NCI-H187 (cell line): ENCODE measurements at places on chromosomes 1 and 21.
A peak's percentile ranks its signal among the peaks of the same experiment; 100 is the strongest.

- no peak for DNase-seq
Observed at GRCh38 chr1:201538612-201539551, at the start of gene NAV1. Gene NAV1, plus strand, starts transcription at chr1:201539127. Its CDS starts 83,758 bp downstream, at chr1:201622885.

DNA sequence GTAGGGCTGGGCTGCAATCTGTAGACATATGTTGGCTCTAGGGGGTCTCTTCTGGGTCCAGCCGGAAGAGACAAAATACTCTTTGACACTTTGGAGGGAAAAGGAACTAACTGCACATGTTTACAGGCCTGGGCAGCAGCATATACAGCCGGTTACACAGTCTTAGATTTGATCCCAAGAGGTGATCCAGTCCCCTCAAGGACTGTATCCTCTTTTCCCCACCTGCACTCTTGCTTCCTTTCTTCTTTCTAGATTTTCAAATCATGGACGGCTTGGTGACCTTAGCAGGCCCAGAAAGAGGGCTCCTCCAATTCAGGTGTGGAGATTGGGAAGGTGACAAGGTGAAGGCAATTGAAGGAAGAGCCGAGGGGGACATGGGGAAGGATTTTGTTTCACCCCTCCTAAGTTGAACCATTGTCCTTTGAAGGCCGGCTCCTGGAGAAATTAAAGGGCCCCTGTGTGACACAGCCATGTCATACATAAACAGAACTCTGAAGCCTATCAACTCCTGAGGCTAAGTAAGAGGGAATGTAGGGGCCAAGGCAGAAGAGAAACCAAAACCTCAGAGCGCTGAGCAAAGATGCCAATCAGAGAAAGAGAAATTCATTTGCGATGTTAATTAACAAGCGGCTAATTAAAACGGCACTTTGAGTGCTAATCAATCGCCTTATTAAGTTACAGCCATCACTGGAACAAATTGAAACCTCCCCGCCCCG, 5.9 kb upstream of the BARHL2 start:
- no peak for DNase-seq

DNA sequence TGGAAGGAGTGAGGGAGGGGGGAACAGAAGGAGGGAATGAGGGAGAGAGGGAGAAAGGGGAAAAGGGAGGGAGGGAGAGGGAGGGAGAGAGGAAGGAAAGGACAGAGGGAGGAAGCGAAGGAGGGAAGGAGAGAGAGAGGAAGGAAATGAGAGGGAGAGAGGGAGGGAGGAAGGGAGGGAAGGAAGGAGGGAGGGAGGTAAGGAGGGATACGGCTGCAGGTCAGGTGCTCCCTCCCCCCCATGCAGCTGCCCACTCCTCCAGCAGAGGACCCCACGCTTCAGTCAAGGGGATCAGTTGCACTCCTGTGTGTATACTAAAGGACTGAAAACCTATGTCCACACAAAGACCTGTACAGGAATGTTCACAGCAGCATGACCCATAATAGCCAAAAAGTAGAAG, 54.8 kb downstream of the CLSTN1 start:
- no peak for DNase-seq

- no peak for DNase-seq
Observed at GRCh38 chr1:15341634-15342407, 67.9 kb upstream of the EFHD2 start.

- DNase-seq, result peak; percentile 31
Observed at GRCh38 chr1:204377800-204378668, 18.3 kb upstream of the PLEKHA6 start.

DNA sequence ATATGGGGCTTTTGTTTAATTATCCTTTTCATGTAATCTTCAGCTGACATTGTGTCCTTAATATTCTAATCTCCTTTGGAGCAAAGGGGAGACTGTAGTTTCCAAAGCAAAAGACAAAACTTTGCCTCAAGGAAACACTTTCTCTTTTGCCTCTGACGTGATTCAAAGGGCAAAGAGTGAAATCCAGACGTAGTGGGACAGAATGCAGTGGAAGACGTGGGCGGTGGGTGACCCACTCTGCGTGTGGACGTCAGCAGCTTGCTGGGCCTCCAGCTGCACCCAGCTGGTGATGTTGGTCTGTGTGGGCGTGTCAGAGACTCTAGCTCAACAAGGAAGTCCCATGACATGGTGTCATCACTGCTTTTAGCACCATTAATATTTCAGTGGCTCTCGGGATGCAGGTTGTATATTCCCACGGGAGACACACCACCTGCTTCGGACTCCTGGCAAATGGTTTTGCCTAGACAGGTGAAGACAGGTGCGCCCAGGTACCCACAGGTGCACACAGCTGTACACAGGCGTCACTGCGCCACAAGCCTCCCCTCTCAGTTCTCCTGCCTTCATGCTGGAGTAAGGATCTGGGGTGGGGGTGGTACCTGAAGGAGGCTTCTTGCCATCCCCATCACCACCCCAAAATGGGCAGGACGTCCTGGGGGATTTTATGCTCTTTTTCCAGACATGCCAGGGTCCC, 292.1 kb upstream of the VAMP3 start:
- DNase-seq, result peak; percentile 82

DNA sequence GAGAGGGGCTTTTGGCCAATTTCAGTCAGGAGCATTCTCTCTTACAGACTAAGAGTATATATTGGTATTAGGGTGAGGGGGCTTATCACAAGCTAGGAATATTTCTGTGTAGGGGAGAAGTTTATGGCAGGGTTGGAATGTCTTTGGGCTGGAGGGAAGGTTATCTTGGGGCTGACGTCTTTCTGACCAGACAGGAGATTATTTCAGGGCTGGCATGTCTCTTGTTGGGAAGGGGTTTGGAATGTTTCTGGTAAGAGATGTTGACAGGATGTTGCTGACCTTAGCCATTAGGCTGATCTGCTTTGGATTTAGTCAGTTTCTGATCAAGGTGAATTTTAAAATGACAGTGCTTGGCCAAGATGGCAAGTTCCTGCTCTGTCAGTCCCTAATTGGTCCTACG, 17.8 kb upstream of the HSD3B1 start:
- DNase-seq, result no peak

GRCh38 chr1:103371234-103371633, 154.3 kb upstream of the RNPC3 start:
- DNase-seq, result no peak

- no peak for DNase-seq
Observed at GRCh38 chr1:162207862-162208261, 138.4 kb downstream of the NOS1AP start.

- no peak for DNase-seq
Observed at GRCh38 chr1:207890136-207890738, 20.7 kb downstream of the CD34 start.

GRCh38 chr1:22089134-22089571, 36.6 kb downstream of the CDC42 start:
- no peak for DNase-seq

DNA sequence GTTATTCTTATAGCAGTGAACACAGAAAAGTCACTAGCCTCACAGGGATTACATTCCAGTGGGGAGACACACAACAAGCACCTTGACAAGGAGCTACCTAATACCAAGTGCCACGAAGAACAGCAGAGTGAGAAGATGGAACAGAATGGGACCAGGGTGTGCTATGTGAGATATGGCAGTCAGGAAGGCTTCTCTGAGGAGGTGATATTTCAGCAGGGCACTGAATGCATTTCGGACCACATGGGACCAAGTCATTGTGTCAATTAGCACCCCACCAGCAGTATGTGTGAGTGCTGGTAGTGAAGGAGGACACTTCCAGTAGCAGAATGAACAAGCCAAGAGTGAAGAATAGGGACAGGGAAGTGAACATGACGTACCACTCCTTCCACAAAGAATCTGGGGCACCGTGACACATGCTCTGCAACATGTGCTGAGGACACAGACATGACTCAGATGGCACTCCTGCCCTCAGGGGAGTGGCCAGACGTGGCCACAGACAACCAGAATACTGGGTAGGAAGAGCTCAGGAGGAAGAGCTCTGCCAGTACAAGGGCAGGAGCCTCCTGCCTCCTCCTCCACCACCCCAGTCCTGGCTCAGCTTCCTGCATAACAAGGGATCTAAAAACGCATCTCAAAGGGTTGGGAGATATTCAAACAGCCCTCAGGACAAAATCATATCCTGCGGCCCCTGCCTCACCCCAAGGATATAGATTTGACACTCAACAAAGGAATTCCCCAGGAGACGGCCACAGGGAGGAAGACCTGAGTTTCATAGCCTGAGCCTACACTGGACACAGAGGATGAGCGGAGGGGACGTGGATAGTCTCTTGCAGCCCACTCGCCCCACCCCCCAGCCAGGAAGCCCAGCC, 102.5 kb downstream of the TRABD2B start:
- no peak for DNase-seq

DNA sequence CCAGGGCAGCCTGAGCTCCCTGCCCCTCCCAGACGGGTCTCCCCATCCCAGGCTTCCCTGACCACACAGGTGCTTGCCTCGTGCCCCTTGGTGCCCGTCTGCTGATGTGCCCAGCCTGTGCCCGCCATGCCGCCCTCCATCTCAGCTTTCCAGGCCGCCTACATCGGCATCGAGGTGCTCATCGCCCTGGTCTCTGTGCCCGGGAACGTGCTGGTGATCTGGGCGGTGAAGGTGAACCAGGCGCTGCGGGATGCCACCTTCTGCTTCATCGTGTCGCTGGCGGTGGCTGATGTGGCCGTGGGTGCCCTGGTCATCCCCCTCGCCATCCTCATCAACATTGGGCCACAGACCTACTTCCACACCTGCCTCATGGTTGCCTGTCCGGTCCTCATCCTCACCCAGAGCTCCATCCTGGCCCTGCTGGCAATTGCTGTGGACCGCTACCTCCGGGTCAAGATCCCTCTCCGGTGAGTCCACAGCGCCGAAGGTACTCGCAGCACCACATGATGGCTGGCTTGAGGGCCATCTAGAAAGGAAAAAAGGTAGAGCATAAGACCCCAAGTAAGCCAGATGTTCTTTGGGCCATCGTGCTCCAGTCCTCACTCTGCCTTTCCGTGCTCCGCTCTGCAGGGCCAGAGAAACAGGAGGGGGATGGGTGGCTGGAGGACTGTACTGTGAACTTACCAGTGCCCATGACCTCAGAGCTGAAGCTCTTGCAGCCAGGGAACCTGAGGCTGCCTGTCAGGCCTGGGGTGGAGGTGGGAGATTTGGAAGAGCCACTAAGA, 1.4 kb downstream of the ADORA1 start:
- DNase-seq, result no peak

GRCh38 chr1:222696741-222697140, 15.6 kb downstream of the AIDA start:
- DNase-seq, result no peak

GRCh38 chr1:107244709-107245500, 104.1 kb downstream of the NTNG1 start:
- no peak for DNase-seq

GRCh38 chr1:94643819-94644218, 102.3 kb upstream of the F3 start:
- no peak for DNase-seq

DNA sequence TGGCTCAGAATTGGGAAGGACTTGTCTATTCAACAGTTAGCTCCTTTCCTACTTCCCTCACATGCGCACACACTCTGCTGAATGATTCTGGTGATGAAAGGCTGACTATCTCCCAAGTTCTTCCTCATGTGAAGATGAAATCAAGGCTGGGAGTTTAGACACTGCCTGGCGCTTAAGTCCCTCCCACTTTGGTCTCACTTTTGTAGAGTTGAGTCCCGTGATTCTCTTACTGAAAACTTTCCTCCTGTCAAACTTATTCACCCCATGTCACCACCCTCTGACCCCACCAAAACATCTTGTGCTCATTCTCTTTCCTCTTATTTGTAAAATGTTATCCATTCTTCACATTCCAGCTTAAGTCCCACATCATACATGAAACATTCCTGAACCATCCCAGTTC, 8.4 kb upstream of the MRPS6 start:
- no peak for DNase-seq

GRCh38 chr1:55726994-55727393, 511.8 kb upstream of the USP24 start:
- DNase-seq, result no peak

GRCh38 chr1:85111695-85112094, 63.4 kb upstream of the MCOLN3 start:
- DNase-seq, result no peak

GRCh38 chr1:8113262-8114220, 87.4 kb upstream of the ERRFI1 start:
- DNase-seq, result no peak

DNA sequence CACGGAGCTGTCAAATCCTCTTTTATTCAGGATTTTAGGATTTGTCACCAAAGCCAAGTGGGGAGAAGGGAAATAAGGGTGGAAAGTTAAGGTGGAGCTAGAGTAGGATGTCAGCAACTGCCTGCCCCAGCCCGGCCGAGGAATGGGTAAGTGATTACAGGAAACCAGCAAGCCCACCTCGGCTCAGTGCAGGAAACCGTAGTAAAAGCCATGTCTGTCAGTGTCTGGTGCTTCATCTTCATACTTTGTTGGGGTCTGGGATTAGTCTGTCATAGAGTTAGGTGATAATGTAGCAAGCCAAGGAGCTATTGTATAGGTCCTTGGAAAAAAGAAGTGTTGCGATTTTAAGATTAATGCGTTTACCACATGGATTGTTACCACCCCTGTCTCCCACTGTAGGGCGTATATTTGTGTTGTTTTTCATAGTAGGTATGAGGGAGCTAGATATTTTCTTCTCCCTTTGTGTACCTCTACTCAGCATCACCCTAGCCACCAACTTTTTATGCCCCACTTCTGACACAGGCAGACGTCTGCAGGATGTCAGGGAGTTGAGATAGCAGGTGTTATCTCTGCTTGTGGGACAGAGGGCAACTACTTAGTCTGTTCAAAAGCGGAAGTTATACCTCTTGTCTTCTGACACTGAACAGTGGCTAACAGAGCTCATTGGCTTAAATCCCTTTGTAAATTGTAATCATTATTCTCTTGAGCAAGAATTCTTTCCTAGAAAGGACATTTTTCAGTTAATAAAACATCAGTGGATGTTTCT, 253.7 kb downstream of the HHAT start:
- no peak for DNase-seq

GRCh38 chr1:165284454-165284853, 72.1 kb downstream of the LMX1A start:
- no peak for DNase-seq

DNA sequence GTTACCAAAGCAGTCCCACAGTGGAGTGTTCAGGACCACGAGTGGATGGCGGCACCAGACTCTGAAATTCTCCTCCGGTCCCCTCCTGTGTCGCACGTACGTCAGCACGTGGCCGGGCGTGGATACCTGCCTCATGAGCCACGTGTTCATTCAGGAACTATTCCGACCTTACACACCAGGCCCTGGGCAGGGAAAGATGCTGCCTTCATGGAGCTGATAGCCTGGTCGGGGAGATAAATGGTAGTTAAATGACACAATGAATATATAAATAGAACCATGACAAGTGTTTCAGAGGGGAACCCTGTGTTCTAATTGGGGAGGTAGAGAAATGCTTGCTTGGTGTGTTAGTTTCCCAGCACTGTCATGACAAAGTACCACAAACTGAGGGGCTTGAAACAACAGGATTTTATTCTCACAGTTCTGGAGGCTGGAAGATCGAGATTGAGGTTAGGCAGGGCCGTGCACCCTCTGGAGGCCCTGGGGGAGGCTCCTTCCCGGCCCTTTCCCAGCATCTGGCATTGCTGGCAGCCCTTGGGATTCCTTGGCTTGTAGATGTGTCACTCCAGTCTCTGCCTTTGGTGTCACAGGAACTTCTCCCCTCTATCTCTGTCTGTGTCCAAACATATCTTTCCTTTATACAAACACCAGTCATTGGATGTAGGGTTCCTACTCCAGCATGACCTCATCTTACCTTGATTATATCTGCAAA, 28.9 kb upstream of the GPR137B start:
- DNase-seq, result no peak
